Cerebellum (tissue), 4 donors: ENCODE measurements at places on chromosomes 5 and 9. TPM values are rescaled to one million over a fixed set of nuclear protein-coding genes. Genes with fewer than 3 reads are reported as not detected.
A peak's percentile ranks its signal among the peaks of the same experiment; 100 is the strongest.

SLC31A1 gene
- total RNA-seq: 9.5 TPM

TXNDC8 gene
- not detected for total RNA-seq

SPTLC1 gene
- 67.9 TPM for total RNA-seq

FCN1 gene
- 0.27 TPM for total RNA-seq

SNCAIP gene
- total RNA-seq: 70.7 TPM

CYSRT1 gene
- total RNA-seq: 0.45 TPM

DNM1 gene
- total RNA-seq: 120 TPM

ERGIC1 gene
- 59.2 TPM for total RNA-seq

CHSY3 gene
- 6.0 TPM for total RNA-seq

DNA sequence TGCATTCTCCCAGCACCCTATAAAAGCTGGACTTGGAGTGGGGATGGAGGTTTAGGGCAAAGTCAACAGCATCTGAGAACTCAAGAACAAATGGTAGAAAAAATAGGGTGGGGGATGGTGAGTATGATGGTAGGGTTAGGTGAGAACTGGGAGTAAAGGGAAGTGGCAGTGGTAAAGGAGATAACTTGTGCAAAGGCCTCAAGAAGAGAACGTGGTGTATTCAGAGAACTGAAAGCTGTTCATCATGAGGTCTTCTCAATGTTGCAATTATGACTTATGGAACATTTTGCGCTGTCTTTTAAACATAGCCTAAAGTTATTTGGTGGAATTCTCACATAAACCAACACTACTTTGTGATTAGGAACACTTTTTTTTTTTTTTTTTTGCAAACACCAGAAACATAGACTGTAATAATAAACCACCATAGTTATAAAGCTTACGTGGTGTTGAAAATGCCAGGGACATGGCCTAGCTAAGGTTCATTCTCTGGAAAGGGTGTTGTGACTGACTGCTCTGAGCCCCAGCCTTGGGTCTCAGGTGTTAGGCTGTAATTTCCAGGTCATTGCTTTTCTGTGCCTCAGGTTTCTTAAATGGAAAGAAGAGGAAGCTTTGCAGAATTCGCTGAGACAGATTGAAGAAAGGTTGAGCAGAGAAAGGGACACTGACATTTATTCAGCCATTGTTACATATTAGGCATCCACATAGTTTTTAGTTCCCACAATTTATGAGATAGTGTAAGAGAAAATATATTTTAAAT is 19.2 kb upstream of the TXNDC8 start:
- DNase-seq: no peak

DNA sequence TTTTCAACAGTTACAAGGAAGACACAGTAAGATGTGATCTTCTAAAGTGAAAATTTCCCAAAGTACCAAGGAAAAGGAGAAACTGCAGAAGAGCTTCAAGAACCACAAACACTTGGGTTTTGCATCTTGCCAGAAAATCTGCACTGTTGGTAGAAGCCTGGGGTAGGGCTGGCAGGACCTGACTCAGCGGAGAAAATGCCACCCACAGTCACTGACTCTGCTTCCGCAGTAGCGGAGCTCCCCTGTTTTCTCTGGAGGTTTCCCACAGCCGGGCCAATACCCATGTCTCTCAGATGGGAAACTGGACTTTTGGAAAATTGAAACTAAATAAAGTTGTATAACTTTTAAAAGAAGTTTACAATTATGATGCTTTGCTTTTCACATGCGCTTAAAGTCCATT is 104.2 kb downstream of the MEF2C start:
- DNase-seq: no peak

DNA sequence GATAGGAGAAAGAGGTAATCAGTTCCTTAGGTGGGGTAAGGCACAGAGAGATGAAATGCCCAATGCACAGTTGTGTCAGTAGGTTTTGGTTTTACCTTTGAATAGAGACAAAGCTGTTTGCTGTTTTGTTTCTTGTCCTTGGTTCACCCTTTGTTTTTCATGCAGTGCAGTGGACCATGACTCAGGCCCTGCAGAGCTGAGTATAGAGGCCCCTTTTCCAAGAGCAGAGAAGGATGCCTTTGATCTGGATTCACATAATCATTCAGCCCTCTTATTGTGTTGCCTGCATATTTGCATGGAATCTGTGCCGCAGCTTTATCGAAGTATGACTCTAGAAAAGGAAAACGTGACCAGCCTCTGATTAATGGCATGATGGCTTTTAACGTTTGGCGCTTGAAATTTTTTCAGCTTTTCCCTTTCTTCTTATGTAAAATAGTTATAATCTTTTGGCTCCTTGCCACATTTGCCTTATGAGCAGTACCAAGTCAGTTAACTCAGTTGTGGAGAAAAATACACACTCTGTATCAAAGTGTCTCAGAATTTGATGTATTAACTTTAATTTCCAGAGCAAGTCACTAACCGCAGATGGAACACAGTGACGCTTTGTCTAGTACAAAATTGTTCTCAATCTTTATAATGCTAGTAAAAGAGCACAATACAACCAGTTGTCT is 197.6 kb downstream of the KDM4C start:
- no peak for DNase-seq

DNA sequence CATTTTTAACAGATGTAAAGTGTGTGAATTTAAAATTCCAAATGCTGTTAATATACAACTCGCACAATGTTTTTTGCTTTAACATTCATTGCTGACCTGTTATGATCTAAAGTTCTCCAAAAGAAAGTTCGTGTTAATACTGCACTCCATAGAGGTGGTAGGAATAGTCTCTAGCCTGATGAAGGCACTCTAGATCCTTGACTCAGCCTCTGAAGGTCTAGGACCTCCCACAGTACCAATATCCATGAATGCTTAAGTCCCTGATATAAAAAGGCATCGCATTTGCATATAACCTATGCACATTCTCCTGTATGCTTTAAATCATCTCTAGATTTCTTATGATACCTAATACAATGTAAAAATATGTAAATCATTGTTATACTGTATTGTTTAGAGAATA is 213.6 kb downstream of the EFNA5 start:
- no peak for DNase-seq

DNA sequence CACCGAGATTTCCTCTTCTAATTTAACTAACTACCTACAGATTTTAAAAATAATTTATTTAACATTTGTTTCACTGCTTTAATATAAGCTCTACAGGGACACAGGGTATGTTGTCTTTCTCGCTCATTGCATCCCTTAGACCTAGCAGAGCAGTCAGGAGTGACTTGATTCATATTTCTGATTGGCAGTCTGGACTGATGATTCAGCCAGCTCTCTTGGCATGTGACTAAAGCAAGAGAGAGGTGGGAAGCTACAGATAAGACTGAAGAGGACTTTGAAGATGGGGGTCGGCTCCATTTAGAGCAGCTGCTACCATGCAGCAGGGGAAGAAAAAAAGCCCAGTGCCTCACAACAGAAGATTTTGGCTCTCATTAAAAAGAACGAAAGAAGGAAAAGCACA is 173.4 kb upstream of the STK32A start:
- no peak for DNase-seq

DNA sequence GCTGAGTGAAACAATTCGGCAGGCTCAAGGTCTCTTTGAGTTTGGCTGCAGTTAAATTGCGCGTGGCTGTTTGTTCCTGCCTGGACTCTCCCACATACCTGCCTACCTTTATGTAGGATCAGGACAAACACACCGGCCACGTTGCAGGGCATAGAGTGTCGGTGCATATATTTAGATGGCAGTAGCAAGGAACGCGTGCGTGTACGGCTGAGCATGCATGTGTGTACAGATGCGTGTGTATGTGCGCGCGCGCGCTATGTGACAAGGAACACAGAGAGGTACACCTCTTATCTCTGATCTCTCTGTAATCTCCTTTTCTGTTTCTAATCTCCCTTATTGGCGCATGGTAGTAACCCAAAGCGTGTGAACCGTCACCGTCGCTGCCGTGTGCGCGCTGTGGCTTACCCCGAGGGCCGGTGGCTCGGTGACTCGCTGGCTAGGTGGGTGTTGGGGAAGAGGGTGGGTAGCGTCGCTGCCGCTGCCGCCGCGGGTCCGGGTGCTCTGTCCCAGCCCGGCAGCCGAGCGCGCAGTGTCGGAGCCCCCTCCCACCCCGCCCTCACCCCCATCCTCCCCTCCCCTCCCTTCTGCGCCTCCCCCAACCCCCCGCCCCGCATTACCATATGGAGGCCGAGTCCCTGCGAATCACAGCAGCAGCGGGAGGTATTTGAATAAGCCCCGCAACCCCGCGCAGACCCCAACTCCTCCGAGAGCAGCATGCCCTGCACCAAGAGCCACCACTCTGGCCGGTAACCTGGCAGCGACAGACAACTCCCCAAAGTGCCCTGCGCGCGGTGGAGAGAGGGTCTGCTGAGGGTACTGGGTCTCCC is 204.8 kb downstream of the MEF2C start:
- DNase-seq: no peak

- DNase-seq: no peak
Observed at GRCh38 chr9:74562611-74563010, 65.5 kb downstream of the RORB start.

DNA sequence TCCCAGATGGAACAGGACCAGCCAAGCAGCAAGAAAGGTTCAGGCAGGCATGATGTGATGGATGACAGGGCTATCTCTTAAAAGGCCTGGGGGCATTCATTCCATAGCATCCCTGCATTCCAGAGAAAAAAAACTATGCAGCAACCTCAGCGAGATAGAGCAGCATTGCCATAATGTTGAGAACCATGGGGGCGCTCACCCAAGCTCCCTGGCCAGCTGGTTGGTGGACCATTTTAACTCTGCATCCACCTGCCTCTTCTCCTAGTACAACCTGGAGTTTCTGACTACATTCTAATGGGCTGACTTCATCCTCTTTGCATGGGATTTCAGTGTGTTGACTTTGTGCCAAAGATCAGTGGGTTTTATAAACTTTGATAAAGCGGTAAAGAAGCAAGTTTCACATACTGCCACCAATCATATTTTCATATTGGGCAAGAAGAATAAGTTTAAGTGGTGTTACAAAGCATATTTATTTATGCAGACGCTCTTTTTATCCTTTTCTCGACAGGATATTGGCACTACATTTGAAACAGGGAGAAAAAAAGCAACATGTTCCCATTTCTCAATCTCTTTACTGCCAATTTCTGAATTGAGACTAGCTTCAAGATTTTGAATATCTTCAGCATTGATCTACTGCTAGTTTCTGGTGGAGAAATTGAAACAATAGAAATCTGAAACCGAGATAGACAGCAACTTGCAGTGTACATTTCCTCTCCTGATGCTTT is 378.3 kb upstream of the WWC1 start:
- DNase-seq: no peak

DNA sequence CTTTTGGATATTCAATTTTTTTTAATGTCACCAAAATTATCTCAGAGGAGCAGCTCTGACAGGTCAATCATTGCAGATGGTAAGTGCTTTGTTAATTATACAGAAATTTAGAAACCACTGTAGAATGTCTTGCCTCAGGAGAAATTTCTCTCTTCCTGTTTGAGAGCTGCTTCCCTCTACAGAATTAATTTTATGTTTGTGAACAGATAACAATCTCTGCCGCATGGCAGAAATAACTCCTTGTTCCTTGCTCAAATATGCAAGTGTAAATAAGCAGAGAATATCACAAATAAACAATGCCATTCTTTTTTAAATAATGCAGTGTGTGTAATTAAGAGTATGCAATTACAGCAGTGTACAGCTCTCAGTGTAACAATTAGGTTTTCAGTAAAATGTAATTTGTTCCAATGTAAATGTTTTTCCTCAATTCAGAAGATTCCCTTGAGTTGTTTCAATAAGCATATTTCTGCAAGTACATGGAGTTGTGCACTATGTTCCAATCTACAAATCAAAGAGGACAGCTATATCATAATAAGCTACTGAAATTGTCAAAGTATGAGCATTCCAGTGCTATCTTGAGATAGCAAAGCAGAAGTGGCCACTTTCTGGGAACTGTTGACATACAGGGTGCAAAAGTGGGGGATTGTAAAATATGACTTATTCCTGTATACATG is 1012.8 kb downstream of the MAT2B start:
- DNase-seq: no peak

DNA sequence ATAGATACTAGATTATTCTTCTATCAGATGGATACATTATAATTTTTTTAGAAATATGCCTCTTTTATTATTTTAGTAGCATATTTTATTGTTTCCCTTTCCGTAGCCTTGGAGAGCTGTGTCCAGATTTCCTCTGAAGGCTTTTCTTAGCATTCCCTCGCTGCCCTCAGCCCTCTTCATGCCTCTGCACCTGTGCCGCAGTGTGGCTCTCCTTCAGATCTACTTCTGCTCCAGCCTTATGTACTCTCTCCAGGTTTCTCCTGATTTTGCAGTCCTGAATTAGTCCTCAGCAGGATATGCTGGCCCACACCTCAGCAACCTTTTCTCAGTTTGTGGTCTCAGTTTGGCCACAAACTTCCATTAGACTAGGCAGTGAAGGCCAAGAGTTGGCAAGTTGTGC is 1052.0 kb downstream of the TAF11L14 start:
- DNase-seq: peak; percentile 2

DNA sequence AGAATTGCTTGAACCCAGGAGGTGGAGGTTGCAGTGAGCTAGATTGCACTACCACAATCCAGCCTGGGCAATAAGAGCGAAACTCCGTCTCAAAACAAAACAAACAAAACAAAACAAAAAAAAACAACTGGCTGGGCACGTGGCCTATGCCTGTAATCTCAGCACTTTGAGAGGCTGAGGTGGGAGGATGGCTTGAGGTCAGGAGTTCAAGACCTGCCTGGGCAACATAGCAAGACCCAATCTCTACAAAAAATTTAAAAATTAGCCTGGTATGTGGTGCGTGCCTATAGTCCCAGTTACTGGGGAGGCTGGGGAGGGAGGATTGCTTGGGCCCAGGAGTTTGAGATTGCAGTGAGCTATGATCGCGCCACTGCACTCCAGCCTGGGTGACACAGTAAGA is 23.3 kb upstream of the WDR5 start:
- DNase-seq: no peak

DNA sequence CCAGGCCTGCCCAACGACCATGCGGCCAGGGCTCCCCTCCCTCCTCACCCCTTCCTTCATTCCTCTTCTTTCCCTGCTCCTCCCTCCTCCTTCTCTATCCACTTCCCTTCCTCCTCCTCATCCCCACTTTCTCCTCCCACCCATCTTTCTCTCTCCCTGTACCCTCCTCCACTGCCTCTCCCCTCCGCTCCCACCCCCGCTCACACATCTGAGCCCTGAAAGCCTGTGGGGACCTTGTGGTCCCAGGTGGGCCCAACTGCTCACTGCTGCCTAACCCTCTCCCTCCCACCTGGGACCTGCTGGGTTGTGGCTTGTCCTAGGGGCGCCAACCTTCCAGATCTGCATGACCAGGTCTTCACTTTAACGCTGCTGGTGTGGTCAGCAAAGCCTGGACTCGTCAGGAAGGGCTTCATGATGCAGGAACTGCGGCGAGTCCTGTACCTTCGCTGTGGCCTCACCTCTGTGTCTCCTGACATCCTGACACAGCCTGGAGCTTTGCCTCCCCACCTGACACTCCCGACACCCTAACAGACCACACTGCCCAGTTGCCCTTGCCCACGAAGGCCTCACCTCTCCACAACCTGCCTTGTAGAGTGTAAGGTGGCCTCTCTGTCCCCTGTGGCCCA is 34.6 kb downstream of the C5orf15 start:
- DNase-seq: no peak
